ENCODE measurements at places on chromosomes 7 and 10. TPM values are rescaled to one million over a fixed set of nuclear protein-coding genes. Genes with fewer than 3 reads are reported as not detected.

BCAP29 gene
- total RNA-seq: 8.6 TPM

OR6V1 gene
- total RNA-seq: not detected

- no peak for DNase-seq
Observed at GRCh38 chr10:10591715-10592341, 425.8 kb upstream of the CELF2 start.

GRCh38 chr7:127632276-127632910, 14.5 kb upstream of the PAX4 start:
- no peak for DNase-seq

- DNase-seq: no peak
Observed at GRCh38 chr7:36677769-36678437, 46.4 kb downstream of the AOAH start.

DNA sequence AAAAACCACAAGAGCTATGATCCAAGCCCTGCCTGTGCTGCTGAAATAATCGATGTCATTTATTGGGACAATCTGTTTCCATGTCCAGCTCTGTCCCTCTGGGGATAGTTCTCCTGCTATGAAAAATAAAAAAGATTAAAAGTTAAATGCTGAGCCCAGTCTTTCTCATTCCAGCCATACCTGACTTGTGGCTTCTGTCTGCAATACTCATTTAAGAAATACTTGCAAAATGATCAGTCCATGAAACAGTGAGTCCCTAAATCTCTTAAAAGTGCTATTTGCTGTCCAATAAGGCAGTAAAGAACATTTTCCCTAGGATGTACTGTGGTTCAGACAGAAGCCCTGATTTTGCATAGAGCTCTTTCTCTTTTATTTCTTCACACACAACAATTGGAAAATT, 91.7 kb downstream of the SLC16A9 start:
- no peak for DNase-seq

GRCh38 chr10:24826009-24826408, 102.3 kb upstream of the ARHGAP21 start:
- no peak for DNase-seq
